Ascending aorta (tissue), 2 donors: ENCODE measurements at places on chromosomes 7 and 10. TPM values are rescaled to one million over a fixed set of nuclear protein-coding genes. Genes with fewer than 3 reads are reported as not detected.

DNA sequence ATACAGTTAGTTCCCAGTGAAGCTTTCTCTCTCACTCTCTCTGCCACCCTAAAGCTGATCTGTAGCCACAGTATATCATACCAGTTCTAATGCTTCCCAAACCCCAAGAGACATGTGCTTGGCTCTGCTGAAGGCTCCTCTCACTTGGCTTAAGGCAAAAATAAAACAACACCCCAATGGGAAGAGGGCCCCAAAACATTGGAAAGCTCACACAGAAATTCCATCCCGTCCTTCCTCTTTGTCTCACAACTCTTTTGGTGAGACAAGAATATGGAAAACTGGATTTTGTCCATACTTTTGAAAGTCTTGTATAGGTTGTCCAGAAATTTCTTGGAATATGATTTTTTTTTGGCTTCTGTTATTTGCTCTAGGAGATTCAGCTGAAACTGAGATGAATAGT, 56.1 kb upstream of the WNT16 start:
- no peak for DNase-seq

The SCART1 gene
- total RNA-seq = 4.8 TPM

- no peak for DNase-seq
Observed at GRCh38 chr7:131122394-131122793, 205.3 kb upstream of the MKLN1 start.

The CUEDC2 gene
- 45.1 TPM for total RNA-seq

- DNase-seq = no peak
Observed at GRCh38 chr7:22358820-22359697, 2.1 kb upstream of the RAPGEF5 start.

DNA sequence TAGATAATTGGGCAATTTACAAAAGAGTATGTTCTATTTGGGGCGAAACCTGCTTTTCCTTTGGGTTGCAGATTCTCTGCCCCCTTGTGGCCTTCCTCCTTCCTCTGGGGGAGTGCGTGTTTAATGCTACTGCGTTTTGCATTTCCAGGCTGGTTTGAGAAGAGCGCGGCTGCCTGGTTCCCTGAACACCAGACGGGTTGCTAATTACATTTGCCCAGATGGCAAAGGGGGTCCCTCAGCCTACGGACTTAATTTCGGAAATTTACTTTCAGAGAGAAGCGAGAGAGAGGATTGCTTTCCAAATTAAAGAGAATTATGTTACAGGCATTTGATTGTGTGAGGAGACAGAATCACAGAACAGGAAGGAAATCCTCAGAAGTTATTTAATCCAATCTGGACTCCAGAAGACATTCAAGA, 91.9 kb upstream of the JAZF1 start:
- DNase-seq = no peak

- DNase-seq = no peak
Observed at GRCh38 chr10:36281831-36282331, 639.8 kb upstream of the FZD8 start.

DNA sequence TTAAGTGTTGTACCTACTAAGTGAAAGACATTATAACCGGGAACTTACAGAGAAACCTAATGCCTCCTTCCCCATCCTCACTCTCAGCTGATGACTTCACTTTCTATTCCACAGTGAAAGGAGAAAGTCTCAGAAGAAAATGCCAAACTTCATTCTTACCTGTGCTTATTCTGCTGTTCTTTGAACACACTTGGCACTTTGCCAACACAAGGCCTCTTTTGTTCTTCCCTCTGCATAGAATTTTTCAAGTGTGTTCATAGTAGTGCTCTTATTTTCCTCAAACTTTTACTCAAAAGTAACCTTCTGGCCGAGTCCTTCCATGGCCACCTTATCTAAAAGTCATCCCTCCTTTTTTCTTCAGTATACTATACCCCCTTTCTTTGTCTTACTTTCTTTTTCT, 59.4 kb upstream of the ETV1 start:
- DNase-seq = no peak

DNA sequence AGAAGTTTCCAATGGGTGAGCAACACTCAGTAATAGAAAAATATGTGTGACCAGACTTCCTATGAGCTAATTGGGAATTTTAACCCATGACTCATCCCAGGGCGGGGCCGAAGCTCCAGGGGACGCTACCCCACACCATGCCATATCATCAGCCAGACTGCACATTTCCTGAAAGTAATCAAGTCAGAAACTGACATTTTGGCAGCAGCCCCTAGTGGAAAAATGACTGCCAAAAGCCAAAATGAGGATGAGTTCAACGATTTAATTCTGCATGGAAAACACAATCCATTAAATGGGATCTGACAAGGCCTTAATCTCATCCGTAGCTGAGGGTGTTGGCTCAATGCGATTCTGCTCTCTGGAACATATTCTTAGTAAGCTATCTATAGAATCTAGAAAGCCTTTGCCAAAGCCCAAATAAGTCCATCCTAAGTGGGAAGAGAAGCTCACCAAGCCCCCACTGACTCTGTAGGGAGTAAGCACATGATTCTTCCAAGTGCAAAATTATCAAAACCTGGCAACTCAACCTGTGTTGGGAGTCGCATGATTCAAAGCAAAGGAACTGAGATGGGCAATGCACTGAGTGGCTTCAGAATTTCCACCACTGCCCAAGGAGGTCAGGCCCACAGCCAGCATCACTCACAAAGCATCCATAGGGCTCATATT, 93.1 kb upstream of the PDE1C start:
- DNase-seq = no peak

GRCh38 chr10:31704195-31704594, 224.4 kb downstream of the ARHGAP12 start:
- DNase-seq = no peak

The NUTM2E gene
- total RNA-seq = not detected

DNA sequence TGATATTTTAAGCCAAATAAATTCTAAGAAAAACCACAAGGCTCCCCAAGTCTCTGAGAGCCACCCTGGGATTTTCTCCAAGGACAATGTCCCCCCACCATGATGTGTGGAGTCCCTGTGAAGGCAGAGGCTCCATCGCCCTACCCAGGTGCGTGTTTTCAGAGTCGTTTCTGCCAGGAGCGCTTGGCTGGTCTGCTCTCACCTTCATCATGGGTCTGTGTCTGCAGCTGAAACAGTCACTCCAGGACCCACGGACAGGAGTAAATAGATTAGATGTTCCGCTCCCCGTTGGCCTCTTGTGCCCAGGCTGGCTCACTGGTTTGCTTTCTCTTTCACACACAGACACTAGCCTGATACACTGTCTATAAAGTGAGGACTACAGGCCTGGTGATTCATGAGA, 217.5 kb downstream of the SFMBT2 start:
- no peak for DNase-seq

- DNase-seq = no peak
Observed at GRCh38 chr7:157558061-157558460, 221.3 kb downstream of the DNAJB6 start.

DNA sequence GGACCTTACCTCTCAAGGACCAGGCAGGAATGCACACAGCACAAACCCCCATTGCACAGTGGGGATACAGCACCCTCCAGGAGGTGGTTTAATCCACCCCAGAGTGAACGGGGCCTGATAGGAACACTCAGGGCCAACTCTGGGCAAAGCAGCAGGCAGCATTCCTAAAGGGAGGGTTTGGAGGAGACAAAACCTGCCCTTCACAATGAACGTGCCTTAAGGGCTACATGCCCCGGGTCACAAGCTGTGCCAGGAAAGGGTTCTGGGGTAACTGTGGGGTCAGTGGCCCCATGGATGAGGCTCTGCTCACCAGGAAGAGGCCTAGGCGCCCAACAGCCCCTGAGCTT, 1.1 kb downstream of the GPRIN2 start:
- DNase-seq = no peak

- DNase-seq = no peak
Observed at GRCh38 chr7:20193242-20193777, 23.9 kb downstream of the MACC1 start.

The COBL gene
- total RNA-seq = 0.11 TPM

- DNase-seq = no peak
Observed at GRCh38 chr7:84502239-84502638, 307.6 kb upstream of the SEMA3A start.
